ENCODE measurements at places on chromosomes 2 and 18. TPM values are rescaled to one million over a fixed set of nuclear protein-coding genes. Genes with fewer than 3 reads are reported as not detected.

The KCNG2 gene
- total RNA-seq, result 1.6 TPM

The AKAIN1 gene
- total RNA-seq, result 14.1 TPM

The KCNF1 gene
- 7.7 TPM for total RNA-seq

The PRKAG3 gene
- not detected for total RNA-seq

GRCh38 chr2:69226903-69227302 lies 160.1 kb downstream of the GFPT1 start:
- H3K4me1 ChIP-seq, result peaks cover 6% of the 10 kb centered on the region
- no peaks in the 10 kb centered on the region for H3K27me3 ChIP-seq
- H3K4me3 ChIP-seq, result no peak overlapping the region
- DNase-seq, result no peak
- H3K36me3 ChIP-seq, result no peaks in the 10 kb centered on the region
- H3K27ac ChIP-seq, result no peak overlapping the region

GRCh38 chr2:113324684-113325160 lies 46.0 kb upstream of the PAX8 start:
- H3K4me1 ChIP-seq, result peaks cover 22% of the 10 kb centered on the region
- peak; percentile 82 for DNase-seq
- peaks cover 3% of the 10 kb centered on the region for H3K36me3 ChIP-seq
- peak overlapping the region; percentile 100 for H3K27ac ChIP-seq
- peak overlapping the region; percentile 96 for H3K4me3 ChIP-seq

- peaks cover 10% of the 10 kb centered on the region for H3K4me1 ChIP-seq
- no peak overlapping the region for H3K4me3 ChIP-seq
- no peak for DNase-seq
- peaks cover 3% of the 10 kb centered on the region for H3K36me3 ChIP-seq
These were observed 210.3 kb downstream of the CLIP4 start for GRCh38 chr2:29325544-29325943.

Measured in glutamatergic neuron (in vitro differentiated cells).